ENCODE measurements at places on chromosomes 1 and 21.

DNA sequence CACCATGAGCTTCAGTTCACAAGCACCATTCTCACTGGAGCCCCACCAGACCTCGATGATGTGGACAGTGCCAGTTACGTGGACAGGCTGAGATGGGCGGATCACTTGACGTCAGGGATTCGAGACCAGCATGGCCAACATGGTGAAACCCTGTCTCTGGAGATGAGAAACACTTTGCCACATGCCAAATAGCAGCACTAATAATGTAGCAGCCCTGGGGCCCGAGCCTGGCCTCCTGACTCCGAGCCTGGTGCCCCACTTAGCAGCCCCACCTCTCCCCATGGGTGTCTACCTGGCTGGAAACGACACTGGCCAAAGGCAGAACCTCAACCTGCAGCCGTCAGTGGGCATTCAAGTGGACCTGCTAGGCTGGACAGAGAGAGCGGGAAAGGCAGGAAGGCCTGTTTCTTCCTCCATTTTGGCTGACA, 129.1 kb downstream of the TOMM20 start:
- DNase-seq, result no peak

DNA sequence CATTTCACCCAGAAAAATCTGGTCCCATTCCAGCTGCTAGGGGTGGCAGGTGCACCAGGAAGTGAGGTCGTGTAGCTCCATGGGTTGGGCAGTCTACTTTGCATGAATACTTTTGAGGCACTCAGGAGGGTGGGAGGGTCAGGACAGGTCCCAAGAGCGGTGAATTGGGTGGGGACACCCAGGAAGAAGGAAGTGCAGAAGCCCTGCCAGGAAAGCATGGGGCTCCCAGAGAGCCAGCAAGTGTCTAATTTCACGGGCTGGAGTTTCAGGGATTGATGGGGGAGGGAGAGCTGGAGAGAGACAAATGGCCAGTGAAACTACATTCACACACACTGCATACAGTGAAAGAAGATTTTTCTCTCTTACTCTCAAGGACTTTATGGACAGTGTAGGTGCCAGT, 137.8 kb downstream of the GALNT2 start:
- DNase-seq, result no peak

- no peak for DNase-seq
These were observed 19.2 kb upstream of the DEPDC1 start for GRCh38 chr1:68516066-68516465.

GRCh38 chr1:6033986-6034749, 11.5 kb upstream of the KCNAB2 start:
- peak; percentile 58 for DNase-seq

DNA sequence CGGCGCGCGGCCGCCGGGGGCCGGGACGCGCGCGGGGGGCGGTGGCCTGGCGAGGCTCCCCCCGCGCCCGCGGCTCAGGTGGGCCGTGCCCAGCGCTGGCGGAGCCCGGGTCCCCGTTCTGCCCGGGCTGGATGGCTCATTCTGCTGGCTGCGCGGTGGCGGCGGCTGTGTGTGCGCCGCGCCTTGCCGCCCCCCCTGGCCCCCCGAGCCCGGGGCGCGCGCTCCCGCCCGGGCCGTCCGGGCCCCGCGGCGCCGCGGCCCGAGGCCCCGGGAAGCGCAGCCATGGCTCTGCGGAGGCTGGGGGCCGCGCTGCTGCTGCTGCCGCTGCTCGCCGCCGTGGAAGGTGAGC, at the start of gene EPHB2:
Gene EPHB2, plus strand, starts transcription at position 139 of the 349 bp plus-strand sequence. Its CDS starts 144 bp downstream, at position 283.
- no peak for DNase-seq

GRCh38 chr1:188782220-188782841, 1695.3 kb downstream of the BRINP3 start:
- no peak for DNase-seq

DNA sequence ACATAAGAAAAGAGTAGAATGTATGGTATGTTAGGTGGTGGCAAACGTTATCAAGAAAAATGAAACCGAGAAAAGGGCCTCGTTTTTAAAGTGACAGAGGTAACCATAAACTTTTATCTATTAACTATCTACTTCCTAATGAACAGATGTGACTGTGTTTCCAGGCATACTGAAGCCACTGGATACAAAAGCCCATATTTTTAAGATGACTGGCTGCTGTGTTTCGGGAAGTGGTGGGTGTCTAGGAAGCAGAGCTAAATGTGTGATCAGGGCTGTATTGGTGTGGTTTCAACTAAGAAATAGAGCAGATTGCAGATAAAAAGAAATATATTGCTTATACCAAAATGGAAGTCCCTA, 71.8 kb downstream of the CHRM3 start:
- no peak for DNase-seq

DNA sequence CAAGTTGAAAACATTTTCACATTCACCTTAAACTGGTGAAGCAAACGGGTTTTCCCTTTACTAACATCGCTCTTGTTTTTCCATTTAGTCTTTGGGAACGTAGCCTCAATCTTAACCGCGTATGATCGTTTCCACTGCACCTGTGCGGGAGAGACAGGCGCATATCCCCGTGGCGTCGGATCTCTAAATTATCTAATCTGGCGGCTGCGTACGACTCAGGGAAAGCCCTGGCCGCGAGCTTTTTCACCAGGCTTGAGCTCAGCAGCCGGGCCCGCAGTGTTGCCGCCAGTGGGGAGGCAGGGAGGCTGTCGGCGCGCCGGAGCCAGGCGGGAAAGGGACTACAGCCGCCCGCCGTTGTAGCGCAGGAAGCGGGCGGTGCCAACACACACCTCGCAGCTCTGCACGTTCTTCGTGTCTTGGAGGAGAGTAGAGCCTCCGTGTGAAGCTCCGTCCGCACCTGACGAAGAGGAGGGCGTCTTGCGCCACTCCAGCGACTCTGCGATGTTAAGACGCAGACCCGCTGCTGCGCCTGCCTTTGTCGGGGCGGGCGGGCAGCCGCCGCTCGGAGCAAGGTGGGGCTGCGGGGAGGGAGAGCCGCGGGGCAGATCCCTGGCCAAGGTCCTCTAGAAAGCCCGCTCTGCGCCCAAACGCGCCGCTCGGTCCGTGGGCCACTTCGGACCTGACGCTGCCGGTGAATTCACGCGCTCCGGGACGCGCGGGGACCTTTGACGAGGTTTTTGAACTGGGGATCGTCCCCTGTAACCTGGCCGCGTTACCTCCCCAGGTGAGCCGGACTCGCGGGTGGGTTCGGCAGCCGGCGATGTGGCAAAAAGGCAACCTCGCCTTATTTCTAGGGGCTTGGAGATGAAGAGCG, 18.5 kb upstream of the TBX15 start:
- no peak for DNase-seq

- DNase-seq, result no peak
These were observed 24.7 kb upstream of the DMRTA2 start for GRCh38 chr1:50447961-50448360.

- DNase-seq, result no peak
These were observed 505.1 kb upstream of the USP24 start for GRCh38 chr1:55720261-55720660.

GRCh38 chr1:17874710-17875109, 119.6 kb downstream of the ACTL8 start:
- no peak for DNase-seq

GRCh38 chr1:6831366-6831765, 46.1 kb downstream of the CAMTA1 start:
- DNase-seq, result no peak

DNA sequence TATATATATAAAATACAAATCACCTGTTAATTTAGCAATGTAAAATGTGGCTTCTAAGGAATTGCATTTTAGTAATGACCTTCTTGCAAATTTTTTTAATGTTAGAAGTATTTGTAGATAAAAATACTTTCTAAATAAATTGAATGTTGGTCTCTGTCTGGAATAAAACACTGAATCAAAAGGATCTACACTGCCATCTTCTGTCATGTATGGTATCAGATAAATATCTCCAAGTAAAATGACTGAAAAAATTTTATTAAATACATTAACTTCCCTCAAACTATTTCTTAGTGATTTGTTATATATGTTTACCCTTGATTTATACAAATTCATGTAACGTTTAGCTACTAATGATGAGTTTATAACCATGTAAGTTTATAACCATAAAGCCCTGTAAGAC, 2029.3 kb downstream of the MRPL39 start:
- DNase-seq, result no peak

- DNase-seq, result no peak
These were observed 63.0 kb downstream of the RHBG start for GRCh38 chr1:156431769-156432668.

DNA sequence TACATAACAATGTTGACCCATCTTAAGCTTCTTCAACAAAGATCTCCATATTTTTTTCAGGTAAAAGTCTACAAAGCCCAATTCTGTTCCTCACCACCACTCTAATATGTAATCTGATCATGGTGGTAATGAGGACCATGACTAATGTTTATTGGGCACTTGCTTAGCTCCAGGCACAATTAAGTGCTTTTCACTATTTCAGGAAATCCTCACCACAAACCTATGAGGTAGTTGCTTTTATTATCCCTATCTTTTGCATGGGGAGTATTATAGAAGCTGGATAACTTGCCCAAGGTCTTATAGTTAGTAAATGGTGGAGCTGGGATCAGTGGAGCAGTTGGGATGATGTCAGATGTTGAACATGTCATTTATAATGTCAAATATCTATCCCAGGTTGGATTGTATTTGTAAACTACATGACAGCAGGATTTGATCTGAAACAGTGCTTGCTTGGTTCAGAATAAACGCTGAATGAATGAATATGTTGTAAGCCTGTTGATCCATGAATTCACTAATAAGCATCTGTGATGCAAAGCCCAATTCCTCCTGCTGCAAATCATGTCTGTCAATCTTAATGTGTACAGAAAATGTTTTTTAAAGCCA, 283.3 kb upstream of the ST6GALNAC5 start:
- DNase-seq, result no peak

DNA sequence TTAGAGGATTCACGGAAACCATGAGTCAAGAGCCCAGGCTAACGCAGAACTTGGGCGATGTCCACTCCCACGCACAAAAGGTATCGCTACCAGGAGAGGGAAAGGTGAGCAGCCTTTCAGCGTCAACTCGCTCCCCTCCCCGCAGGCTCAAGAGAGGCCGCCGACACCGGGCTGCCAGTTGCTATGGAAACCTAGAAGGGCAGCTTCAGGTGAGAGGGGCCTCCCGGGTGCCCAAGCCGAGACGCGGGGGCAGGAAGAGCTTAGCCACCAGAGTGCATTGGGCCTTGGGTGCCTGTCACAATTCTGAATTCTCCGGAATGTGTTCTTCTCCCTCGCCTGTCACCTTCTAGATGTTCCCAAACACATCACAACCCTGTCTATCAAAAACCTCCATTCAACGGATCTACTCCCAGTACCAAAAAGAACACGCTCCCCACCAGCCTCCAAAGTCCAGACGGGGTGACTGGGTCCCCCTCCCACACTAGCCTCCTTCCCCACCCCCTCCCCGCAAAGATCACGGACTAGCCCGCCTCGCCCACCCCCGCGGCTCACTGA, 694 bp downstream of the MEAF6 start:
- DNase-seq, result peak; percentile 43

DNA sequence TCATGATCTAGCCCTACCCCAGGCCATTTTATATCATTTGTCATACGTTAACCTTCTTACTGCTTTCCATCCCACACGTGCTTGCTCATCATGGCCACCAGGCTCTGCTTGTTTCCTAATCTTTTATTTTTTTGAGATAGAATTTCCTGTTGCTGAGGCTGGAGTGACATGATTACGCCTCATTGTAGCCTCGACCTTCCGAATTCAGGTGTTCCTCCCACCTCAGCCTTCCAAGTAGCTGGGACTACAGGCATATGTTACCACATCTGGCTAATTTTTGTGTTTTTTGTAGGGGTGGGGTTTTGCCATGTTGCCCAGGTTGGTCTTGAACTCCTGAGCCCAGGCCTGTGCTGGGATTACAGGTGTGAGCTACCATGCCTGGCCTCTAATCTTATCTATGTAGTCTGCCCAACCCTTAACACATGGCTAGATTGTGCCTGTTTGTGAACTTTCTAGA, 3.3 kb downstream of the UAP1 start:
- no peak for DNase-seq

- DNase-seq, result peak; percentile 54
These were observed 794 bp downstream of the NID1 start for GRCh38 chr1:236063919-236064673.

GRCh38 chr21:15442743-15443469, 286.9 kb upstream of the USP25 start:
- no peak for DNase-seq

DNA sequence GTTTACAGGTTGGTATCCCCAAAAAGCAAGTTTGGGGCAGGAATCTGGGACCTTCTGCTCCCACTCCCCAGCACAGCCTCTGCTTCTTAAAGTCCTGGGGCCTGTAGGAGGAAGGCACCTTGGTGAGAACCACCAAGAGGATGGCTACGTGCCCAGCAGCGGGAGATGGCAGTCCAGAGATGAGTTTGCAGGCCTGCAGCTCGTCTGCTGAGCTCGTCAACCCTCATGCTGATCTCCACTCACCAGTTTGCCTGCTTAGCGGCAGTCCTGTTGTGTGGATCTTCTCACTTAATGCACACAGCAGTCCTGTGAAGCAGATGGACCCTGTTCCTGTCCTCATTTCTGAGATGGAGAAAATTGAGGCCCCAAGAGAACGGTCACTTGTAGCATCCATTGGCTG, 160.5 kb downstream of the DYRK1A start:
- no peak for DNase-seq

DNA sequence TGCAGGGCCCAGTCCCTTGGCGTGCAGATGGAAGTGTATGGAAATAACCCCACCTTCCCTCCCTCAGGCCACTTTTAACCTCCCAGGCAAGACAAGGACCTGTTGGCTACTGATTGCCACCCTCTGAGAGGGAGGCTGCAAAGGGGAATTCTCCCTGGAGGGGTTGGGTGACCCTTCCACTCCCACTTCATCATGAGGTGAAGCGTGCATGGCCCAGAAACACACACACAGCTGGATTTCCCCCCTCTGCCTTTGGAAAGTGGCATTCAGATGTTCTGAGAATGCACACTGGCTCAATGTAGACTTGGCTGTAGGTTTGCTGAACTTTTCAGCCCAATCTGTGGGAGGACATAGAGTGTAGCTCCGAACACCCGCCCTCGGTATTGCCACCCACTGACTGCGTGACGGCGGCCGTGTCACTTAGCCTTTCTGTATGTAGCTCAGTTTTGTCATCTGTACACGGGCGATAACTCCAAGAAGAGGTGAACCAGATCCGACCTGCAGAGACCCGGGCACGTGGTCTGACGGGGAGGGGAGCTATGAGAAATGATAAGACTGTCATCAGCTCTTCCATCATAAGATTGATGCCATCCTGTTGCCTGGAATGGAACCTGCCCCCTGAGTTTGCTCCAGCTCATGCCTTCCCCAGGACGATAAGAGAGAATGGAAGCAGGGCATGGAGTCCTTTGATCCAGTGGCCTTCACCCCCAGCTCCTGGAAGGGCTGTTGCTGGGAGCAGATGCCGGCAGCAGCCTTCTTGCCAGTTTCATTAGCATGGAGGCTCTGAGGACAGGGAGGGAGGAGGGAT, 19.3 kb downstream of the MIIP start:
- DNase-seq, result no peak
